ENCODE measurements at places on chromosomes 6 and 20.

DNA sequence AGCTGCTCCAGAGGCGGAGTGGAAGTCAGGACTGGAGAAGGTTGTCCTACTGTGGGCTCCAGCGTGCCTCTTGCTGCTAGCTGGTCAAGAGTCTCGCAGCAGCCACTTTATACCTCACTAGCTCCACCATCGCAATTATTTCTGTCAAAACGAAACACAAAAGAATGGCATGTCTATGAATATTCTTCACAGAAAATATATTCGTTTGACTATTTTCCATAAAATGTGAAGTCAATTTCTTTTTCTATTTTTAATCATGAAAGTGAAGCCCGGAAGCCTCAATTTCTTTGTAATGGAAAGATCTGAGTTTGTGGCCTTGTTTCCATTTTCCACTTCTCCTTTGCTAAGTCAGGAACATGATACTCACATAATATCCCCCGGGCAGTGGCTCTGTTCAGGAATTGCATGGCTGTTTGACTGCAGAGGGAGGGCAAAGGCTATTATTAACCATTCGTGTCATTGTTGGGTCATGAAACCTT, 51.7 kb downstream of the DTD1 start:
- peak; percentile 41 for ATAC-seq

GRCh38 chr6:104653781-104654180, 205.9 kb downstream of the HACE1 start:
- ATAC-seq = no peak

DNA sequence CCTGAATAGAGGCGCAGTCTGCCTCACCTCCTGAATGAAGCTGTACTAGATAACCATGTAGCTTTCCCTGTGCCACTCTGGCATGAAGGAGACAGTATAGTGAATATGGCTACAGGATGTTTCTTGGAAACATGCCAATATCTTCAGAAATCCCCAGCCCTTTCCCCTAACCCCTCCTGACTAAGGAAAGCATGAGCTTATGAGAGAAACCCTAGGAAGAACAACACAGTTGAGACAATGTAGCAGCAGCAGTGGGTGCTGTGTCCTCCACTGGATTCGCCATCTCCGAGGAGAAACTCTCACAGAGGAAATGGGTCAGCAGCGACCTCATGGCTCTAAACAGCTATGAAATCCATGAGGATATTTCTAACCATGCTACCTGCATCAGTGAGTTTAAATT, 6.7 kb downstream of the HLA-DQA1 start:
- no peak for ATAC-seq

DNA sequence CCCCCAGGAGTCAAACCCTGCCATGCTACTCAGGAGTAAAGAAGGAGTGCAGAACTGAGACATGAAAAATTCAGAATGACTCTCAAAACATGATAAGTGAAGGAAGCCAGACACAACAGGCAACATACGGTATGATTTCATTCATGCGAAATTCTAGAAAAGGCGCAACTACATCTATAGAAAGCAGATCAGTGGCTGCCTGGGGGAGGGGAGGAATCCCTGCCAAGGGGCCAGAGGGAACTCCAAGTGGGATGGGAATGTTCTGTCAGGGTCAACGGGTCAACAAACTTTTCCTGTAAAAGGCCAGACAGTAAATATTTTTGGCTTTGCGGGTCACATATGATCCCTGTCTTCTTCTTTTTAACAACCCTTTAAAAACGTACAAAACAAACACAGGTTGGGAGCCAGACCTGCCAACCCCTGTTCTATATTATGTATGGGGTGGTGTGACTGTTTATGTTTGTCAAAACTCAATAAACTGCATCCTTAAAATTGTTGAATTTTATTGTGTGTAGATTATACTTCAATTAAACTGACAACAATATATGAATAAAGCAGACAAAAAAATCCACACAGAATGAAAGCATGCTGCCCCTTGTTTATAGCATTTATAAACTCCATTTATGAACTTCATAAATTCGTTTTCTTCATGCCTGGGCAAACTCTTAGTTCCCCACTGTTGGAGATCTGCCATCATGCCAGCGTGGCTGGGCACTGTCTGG, 56.6 kb upstream of the TRAF3IP2 start:
- no peak for ATAC-seq

GRCh38 chr6:48475275-48475674, 364.3 kb upstream of the PTCHD4 start:
- no peak for ATAC-seq

GRCh38 chr6:14126191-14126590, 8.6 kb downstream of the CD83 start:
- ATAC-seq = no peak

DNA sequence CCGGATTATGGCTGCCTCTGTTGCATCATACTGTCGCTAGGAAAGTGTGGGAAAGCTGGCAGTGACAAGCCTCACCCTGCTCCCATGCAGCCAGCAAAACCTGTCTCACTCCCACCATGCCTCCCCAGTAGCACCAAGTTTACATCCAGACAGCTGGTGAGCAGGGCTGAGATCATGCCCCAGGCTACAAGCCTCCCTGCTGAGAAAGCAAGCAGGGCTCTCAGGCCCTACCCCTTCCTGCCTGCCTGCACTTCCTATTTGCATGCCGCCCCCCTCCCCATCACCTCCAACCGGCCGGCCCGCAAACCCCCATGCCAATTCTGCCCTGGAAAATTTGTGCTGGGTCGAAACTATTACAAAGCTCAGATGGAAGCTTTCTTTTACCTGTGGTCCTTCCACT, 408.2 kb upstream of the FKBP1C start:
- ATAC-seq = no peak

- no peak for ATAC-seq
Measured at GRCh38 chr6:15663130-15663871, 473 bp upstream of the DTNBP1 start.
